ENCODE measurements at places on chromosomes 6 and 20.
A peak's percentile ranks its signal among the peaks of the same experiment; 100 is the strongest.

DNA sequence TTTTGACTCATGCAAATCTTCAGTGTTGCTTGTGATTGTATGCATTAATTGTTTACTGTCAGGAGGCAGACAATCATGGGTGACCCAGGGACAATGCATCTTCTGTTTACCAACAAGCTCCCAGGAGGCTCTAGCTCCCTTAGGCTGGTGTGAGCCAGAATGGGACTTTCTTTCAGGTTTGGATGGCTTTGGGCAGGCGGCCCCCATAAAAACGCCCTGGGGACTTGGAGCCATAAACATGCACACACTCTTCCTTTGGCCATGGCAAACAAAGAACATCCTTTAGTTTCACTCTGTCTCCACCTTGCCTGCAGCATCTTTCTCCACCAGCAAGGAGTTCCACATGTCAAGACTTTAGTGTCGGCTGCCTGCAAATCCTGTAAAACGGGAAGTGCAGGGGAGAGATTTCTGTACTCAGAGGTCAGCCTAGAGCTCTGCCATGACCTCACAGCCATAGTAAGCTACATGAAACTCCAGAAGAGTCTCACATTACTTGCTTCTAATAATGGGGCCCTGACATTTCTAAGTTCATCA, 127.6 kb downstream of the MAP3K7 start:
- H3K4me1 ChIP-seq: no peaks in the 10 kb centered on the region
- H3K4me3 ChIP-seq: peak overlapping the region; percentile 39
- no peak for DNase-seq
- H3K27me3 ChIP-seq: no peaks in the 10 kb centered on the region
- H3K36me3 ChIP-seq: peaks cover 8% of the 10 kb centered on the region

GRCh38 chr20:59147586-59147985, 16.0 kb upstream of the ZNF831 start:
- H3K27ac ChIP-seq: peak overlapping the region; percentile 98
- DNase-seq: no peak
- H3K4me3 ChIP-seq: peak overlapping the region; percentile 90
- H3K36me3 ChIP-seq: peaks cover 15% of the 10 kb centered on the region
- no peaks in the 10 kb centered on the region for H3K27me3 ChIP-seq
- peaks cover 89% of the 10 kb centered on the region for H3K4me1 ChIP-seq

GRCh38 chr6:144232176-144232831, 52.8 kb upstream of the UTRN start:
- H3K4me3 ChIP-seq: no peak overlapping the region
- H3K27ac ChIP-seq: no peak overlapping the region
- no peaks in the 10 kb centered on the region for H3K4me1 ChIP-seq
- H3K36me3 ChIP-seq: no peaks in the 10 kb centered on the region

- H3K4me3 ChIP-seq: peak overlapping the region; percentile 93
- no peak overlapping the region for H3K27ac ChIP-seq
- peak; percentile 6 for DNase-seq
- peaks cover 50% of the 10 kb centered on the region for H3K27me3 ChIP-seq
- peaks cover 19% of the 10 kb centered on the region for H3K4me1 ChIP-seq
Observed at GRCh38 chr6:96836631-96837080, 621 bp downstream of the GPR63 start.

- no peak overlapping the region for H3K4me3 ChIP-seq
- no peaks in the 10 kb centered on the region for H3K36me3 ChIP-seq
- no peak for DNase-seq
- H3K27ac ChIP-seq: no peak overlapping the region
- H3K4me1 ChIP-seq: peaks cover 7% of the 10 kb centered on the region
- no peaks in the 10 kb centered on the region for H3K27me3 ChIP-seq
Observed at GRCh38 chr20:13118676-13119075, 102.4 kb upstream of the ISM1 start.

GRCh38 chr6:102662851-102663250, 1269.3 kb downstream of the GRIK2 start:
- H3K36me3 ChIP-seq: no peaks in the 10 kb centered on the region
- H3K4me3 ChIP-seq: no peak overlapping the region
- no peaks in the 10 kb centered on the region for H3K4me1 ChIP-seq

GRCh38 chr20:36197271-36197670, 39.0 kb upstream of the AAR2 start:
- no peak overlapping the region for H3K4me3 ChIP-seq
- peaks cover 13% of the 10 kb centered on the region for H3K27me3 ChIP-seq
- H3K4me1 ChIP-seq: no peaks in the 10 kb centered on the region
- no peaks in the 10 kb centered on the region for H3K36me3 ChIP-seq
- no peak for DNase-seq
- no peak overlapping the region for H3K27ac ChIP-seq

DNA sequence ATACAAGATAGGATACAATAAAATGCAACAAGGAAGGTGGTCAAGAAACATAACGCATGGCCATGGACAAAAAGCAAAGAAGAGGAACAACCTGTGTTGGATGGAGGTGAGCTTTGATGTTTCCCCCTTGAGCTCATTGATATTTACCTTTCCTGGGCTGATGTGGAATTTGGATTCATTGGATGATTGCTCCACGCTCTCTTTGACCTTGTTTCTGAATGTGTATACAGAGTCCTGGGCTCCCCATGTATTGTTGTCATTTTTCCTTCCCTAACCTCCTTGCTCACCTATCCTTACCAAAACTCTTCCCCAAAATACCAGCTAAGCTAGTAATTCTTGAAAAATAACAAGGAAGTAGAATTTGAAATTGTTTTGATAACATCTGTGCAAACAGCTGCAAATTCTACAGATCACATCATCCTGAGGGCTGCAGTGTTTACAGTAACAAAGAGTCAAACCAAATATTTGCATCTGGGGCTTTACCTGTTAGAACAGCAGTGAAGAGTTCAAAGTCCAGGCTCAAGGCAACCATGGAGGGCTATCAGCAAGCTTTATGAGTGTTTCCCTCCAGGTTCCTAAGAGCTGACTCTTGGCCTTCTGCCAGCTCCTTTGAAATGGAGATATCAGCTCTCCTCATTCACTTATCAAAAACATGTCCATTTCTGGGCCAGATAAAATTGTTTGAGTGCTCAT, 214.3 kb upstream of the MARCKS start:
- H3K27ac ChIP-seq: no peak overlapping the region
